ENCODE measurements at places on chromosomes 13 and 19.

GRCh38 chr13:98133946-98134345 lies 8.9 kb upstream of the FARP1 start:
- DNase-seq: no peak

GRCh38 chr19:46254776-46255175 lies 25.2 kb downstream of the IGFL1 start:
- DNase-seq: no peak

- no peak for DNase-seq
Observed at GRCh38 chr19:54561840-54562239, 11.8 kb upstream of the LILRA2 start.

GRCh38 chr19:8212212-8212611 lies 3.0 kb downstream of the CERS4 start:
- no peak for DNase-seq

DNA sequence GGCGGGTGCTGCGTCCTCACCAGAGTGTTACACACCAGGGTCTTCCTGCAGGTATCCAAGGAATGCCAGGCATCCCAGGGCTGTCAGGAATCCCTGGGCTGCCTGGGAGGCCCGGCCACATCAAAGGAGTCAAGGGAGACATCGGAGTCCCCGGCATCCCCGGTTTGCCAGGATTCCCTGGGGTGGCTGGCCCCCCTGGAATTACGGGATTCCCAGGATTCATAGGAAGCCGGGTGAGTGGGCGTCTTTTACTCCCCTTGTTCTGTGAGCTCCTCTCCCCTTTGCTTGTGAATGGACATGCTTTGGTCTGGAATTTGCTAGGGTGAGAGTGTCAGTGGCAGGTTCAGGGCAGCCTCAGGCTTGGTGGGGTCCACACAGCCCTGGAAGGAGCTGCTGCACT lies 75.9 kb downstream of the RAB20 start:
- DNase-seq: peak; percentile 45

DNA sequence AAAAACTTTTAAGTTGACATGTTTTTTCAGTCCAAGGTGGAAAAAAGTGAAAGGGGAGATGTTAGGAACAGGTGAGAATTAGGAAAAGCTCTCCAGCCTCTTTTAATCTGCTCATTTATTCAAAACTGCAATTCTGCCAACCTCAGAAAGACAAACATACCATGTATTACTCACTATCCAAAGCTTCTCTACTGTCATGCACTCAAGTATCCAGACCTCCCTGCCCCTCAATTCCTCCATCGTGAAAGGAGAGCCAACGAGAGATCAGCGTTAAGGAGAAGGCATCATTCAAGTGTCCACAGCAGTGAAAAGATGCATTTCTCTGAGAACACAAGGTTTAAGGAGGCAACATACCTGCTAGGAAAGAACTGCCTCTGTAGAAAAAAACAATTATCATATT lies 24.5 kb downstream of the DIAPH3 start:
- DNase-seq: peak; percentile 55

DNA sequence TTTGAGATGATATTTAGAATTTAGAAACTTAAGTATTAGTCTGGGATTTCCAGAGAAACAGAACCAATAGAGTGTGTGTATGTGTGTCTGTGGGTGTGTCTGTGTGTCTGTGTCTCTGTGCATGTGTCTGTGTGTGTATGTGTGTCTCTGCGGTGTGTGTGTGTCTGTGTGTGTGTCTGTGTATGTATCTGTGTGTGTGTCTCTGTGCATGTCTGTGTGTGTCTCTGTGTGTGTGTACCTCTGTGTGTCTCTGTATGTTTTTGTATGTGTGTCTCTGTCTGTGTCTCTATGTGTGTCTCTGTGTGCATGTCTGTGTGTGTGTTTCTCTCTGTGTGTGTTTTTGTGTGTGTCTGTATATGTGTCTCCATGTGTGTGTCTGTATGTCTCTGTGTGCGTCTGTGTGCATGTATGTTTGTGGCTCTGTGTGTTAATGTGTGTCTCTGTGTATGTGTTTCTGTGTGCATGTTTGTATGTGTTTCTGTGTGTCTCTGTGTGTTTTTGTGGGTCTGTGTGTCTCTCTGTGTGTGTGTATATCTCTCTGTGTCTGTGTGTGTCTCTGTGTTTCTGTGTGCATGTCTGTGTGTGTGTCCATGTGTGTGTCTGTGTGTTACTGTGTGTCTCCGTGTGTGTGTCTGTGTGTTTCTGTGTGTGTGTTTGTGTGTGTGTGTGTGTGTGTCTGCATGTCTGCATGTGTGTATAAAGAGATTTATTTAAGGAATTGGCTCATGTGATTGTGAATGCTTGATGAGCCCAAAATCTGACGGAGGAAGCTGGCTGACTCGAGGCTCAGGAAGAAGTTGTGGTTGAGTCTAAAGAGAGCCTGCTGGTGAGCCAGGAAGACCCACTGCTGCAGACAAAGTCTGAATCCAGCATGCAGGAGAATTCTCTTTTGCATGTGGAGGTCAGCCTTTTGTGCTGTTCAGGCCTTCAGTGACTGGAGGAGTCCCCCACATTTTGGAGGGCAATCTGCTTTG lies 22.2 kb downstream of the GPR42 start:
- no peak for DNase-seq

DNA sequence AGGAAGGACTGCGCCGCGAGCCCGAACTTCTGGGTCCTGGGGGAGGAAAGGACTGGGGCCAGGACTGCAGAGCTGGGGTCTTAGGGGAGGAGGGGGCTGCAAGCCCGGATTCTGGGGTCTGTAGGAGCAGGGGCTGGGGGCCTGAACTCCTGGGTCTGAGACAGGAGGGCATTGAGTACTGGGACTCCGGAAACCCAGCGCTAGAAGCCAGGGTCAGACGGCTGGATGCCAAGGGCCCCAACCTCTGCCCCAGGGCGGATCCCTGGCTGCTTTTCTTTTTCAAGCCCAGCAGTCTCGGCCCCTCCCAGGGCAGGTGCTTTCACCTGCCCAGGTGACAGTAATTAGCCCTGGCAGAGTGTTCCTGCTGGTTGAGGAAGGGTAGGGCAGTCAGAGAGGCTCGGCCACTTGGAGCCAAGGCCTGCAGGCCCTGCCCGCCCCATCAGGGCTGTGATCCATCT lies 2.3 kb downstream of the MYH14 start:
- DNase-seq: no peak

GRCh38 chr19:3606174-3606689 lies 443 bp downstream of the TBXA2R start:
- no peak for DNase-seq

- peak; percentile 64 for DNase-seq
Observed at GRCh38 chr13:59906413-59907049, 257.2 kb downstream of the DIAPH3 start.

DNA sequence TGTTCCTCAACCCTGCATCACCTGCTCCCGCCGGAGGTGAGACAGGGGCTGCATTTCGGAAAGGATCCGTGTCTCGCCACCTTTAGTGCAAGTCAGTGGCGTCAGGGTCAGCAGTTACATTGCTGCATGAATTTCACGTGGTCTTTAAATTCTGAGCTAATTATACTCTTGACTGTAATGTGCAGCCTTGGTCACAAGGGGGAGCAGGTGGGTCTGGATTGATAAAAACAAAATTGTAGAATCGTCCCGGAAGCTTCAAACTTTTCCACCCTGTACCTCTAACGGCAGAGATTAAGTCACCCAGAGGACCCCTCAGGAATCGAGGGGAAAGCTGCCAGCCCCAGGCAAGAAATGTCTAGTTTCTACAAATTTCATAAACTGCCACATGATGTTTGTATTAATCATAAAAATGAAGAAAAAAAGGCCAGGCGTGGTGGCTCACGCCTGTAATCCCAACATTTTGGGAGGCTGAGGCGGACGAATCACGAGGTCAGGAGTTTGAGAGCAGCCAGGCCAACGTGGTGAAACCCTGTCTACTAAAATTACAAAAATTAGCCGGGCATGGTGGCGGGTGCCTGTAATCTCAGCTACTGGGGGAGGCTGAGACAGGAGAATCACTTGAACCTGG lies 20.2 kb downstream of the BBC3 start:
- DNase-seq: peak; percentile 74

DNA sequence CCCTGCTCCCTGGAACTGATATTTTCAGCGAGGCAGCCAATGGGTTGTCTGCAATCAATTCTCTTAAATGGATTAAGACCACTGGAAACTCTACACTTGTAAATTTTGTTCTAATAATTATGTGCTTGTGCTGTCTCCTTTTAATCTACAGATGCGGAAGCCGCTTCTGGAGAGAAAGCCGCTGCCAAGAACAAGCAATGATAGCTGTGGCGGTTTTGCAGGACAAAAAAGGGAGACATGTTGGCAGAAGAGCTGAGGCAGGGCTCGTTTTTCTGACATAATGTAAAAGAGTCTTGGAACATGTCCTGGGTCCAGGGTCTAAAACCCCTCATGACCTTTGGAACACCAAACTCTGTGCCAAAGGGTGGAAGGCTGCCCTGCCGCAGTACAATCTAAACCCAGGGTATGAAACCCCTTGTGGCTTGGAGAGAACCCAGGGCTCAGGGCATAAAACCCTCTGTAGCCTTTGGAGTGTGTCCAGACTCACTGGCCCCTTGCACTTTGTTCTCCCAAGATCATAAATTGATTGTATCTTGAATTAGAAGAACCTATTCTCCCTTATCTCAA lies 12.7 kb downstream of the ZNF417 start:
- DNase-seq: no peak

DNA sequence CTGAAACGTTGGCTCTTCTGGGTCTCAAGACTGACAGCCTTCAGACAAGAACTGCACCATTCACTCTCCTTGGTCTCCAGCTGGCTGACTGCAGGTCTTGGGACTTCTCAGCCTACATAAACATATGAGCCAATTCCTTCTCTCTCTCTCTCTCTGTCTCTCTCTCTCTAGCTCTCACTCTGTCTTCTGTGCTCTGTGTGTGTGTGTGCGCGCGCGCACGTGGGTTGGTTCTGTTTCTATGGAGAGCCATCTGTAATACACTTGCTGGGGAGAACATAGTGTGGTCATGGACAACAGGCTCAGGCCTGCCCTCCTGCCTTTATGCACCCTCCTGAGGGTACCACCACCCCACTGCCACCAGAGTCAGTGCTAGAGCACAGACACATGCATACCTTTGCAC lies 13.7 kb upstream of the SERPINE3 start:
- no peak for DNase-seq

Data from iris pigment epithelial cell (primary cell).